ENCODE measurements at places on chromosomes 11 and 22. TPM values are rescaled to one million over a fixed set of nuclear protein-coding genes. Genes with fewer than 3 reads are reported as not detected.

DNA sequence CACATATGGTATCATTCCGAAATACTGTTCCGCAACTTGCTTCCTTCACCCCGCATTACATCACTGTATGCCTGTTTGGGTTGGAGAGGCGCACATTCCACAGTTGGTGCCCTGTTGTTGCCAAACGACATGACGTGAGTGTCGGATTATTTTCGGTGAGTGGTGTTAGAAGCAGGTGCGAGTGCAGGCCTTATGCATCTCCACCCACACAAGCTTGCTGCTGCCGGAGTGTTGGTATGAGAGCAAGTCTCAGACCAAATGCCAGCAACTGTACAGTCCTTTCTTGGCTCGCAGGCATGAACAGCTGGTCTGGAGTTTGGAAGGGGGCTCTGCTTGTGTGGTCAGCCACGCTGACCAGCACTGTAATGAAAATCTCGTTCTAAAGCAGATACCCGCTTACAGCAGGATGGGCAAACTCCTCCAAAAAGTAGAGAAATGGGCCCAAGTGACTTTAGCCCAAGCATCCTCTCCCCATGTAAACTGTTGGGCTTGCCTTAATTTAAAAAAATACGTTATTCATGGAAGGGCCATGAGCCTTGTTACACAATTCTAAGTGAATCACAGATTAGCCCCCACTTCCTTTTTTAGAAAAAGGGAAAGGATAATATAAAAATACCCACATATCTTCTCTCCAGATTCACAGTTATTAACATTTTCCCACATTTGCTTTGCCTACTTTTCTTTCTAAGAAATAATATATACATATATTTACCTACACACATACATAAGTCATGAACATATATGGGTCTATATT lies 48.7 kb upstream of the OR9Q1 start:
- DNase-seq, result no peak

DNA sequence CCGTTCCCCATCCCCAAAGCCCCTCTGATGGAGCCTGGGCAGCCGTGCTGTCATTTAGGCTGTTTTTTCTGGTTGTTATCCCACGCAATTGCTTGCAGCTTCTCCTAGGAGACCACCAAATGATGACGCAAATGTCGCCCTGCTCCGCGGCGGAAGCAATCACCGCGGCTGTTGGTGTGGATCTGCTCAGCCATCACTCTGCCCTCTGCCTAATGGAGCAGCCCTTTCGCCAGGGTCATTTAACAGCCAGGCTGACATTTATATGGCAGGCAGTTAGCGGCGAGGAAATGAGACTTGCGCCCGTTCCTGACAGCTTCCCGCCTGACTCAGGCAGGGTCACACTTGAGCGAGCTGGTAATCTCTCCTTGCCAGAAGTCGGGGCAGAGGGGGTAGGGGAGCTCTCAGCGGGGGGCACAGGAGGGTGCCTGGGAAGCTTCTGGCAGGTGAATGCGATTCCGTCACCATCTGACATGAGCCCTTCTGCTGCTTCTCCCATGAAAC lies 97.9 kb upstream of the RTL6 start:
- DNase-seq, result no peak

TEAD1 gene
- total RNA-seq, result 17.5 TPM

DNA sequence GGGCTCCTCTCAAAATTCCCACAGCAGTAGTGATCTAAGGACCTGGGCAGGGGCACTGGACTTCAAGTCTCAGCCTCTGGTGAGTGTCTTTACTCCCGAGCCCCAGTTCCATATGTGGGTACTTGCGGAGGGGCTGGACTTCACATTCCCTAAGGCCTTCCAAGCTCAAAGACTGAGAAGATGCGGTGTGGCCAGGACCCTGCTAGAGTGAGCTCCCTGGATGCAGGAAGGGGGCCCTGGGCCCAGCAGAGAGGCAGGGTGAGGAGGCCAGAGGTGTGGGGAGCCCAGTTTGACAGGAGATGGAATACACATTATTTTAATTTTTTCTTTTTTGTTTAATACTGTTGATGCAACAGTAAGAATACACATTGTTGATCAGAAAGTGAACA lies 83.7 kb downstream of the IGLL1 start:
- no peak for DNase-seq

DDI1 gene
- total RNA-seq, result not detected

MS4A15 gene
- total RNA-seq, result not detected

VSTM5 gene
- total RNA-seq, result not detected

- peak; percentile 40 for DNase-seq
Observed at GRCh38 chr22:22720201-22720723, 75.8 kb downstream of the GGTLC2 start.

- peak; percentile 7 for DNase-seq
Observed at GRCh38 chr11:61834278-61835048, 6.4 kb downstream of the FADS2 start.

DNA sequence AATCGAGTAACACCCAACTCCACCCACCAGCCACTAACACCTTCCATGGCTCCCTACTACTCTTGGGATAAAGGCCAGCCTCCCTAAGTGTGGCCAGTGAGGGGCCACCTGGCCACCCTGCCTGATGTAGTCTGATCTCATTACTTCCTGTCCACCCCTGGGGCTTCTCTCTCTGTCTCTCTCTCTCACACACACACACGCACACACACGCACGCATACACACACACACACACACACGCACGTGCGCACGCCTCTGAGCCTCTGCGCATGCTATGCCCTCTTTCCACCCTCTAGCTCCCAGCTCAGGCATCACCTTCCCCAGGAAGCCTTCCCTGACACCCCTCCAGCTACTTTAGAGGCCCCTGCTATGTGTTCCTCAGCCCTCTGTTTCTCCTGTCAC lies 3.9 kb downstream of the MFNG start:
- DNase-seq, result no peak

CST6 gene
- not detected for total RNA-seq

GRCh38 chr11:42034826-42035225 lies 575.4 kb upstream of the LRRC4C start:
- no peak for DNase-seq

GRCh38 chr11:16078936-16079335 lies 277.4 kb downstream of the SOX6 start:
- DNase-seq, result no peak

- no peak for DNase-seq
Observed at GRCh38 chr22:40967111-40967760, 16.1 kb downstream of the RBX1 start.

GRCh38 chr11:84522331-84522730 lies 1104.8 kb downstream of the DLG2 start:
- no peak for DNase-seq

- no peak for DNase-seq
Observed at GRCh38 chr22:19996694-19997384, 19.8 kb downstream of the ARVCF start.

TMEM191B gene
- not detected for total RNA-seq

- no peak for DNase-seq
Observed at GRCh38 chr11:124625504-124626168, 3.0 kb downstream of the TBRG1 start.

GRCh38 chr11:44409558-44410236 lies 99.8 kb upstream of the ALX4 start:
- no peak for DNase-seq

DNA sequence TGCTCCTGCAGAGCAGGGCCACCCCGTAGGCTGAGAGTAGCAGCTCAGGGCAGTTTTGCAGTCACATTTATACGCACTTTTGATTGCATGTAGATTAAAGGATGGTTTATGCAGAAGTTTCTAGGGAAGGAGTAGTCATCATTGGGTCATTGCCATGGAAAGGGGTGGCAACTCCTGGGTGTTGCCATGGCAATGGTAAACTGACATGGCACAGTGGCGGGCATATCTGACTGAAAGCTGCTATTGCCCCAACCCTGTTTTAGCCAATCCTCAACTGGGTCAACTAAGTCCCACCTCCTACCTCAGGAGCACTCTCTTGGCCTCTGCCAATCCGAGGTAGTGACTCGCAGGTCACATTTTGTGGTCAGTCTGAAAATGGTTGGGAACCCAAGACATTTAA lies 2.4 kb upstream of the ARSA start:
- DNase-seq, result no peak

- no peak for DNase-seq
Observed at GRCh38 chr11:45152740-45153595, 6.5 kb downstream of the PRDM11 start.

Measured in MG63 (cell line).